Aorta (tissue), 5 donors: ENCODE measurements at places on chromosomes 2 and 18.

GRCh38 chr18:49812286-49813068 is 856 bp downstream of the ACAA2 start:
- no peak for DNase-seq

DNA sequence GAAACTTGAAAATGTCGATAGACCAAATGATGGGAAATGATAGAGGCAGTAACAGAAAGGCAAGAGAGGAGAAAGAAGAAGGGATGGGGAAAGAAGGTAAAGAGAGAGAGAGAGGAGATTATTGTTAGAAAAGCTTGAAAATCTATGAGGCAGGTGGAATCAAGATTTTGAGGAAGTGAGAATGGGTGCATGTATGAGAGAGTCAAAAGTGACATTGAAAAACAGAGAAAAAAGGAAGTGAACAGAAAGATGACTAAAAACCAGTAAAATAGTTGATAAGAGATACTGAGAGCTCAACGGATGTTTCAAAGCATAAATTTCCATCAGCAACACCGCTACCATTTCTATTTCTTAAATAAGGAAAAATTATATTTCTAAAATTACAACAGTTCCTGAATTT is 327.4 kb upstream of the CWC22 start:
- no peak for DNase-seq

DNA sequence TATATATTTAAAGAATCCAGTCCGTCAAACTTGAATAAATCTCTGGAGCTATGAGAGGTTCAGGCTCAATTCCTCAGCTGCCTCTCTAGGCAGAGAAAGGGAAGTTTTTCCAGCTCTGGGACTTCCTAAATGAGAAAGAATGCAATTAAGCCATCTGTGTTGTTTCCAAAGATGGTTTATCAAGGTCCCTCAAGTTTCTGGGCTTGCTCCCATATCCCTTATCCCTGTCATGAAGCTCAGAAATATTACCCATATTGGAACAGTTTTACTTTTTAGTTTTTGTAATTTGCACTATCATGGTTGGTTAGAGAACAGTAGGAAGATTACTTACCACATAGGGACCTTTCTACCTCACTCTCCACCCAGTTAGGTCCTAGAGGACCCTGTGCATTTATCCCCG is 1.4 kb downstream of the CNTNAP5 start:
- DNase-seq = no peak

- DNase-seq = peak; percentile 58
Measured at GRCh38 chr2:72982781-72983499, 65.6 kb downstream of the EMX1 start.

DNA sequence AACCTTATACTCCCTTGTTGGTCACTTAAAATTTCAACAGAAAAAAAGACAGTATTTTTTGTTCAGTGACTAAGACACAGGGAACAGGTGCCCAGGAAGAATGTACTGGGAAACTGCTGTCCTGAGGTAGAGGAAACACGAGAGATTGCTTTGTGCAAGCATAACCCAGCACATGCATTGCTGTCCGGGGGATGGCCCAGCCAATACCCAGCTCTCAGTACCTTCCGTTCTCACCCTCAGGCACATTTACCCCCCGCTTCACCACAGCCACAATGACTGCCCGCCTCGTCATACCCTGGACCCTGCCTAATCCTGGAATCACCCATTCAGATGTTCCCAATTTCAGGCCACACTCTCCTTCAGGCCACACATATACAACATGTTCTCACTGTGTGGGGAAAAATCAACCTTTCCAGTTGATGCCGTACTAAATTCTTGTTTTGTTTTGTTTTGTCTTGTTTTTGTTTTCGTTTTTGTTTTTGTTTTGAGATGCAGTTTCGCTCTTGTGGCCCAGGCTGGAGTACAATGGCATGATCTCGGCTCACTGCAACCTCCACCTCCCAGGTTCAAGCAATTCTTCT is 140.7 kb downstream of the ESCO1 start:
- no peak for DNase-seq

DNA sequence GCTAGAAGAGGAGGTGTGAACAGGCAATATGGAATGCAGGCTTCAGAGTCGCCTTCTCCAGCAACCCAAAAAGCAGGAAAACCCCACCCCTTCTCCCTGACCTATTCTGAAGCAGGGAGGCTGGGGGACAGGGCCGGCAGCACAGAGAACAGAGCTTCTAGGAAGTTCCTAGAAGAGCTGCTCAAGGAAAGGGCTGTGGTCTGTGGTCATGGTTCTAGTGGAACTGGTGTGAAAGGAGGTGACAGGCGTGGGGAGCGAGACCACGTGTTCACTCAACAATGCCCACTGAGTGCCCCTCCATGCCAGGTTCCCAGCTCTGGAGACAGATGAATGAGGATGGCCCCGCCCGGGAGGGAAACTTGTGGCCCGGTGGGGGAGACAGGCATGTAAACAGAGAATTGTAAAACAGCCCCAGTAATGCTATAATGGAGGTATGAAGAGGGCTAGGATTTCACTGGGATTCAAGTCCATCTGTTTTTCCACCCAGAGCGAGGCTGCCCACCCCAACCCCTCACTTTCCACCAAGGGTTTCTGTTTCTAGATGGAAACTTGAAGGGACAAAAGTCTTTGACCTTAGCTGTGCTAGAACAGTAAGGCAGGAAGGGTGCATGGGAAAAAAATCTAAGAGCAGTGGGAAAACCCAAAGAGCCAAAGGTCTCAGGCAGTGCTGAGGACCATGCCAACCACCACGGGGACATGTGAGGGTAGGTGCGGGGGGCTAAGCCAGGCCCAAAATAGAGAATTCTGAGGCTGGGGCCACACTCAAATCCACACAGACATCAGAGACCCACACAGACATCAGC is 71.8 kb downstream of the TNS1 start:
- DNase-seq = peak; percentile 50

DNA sequence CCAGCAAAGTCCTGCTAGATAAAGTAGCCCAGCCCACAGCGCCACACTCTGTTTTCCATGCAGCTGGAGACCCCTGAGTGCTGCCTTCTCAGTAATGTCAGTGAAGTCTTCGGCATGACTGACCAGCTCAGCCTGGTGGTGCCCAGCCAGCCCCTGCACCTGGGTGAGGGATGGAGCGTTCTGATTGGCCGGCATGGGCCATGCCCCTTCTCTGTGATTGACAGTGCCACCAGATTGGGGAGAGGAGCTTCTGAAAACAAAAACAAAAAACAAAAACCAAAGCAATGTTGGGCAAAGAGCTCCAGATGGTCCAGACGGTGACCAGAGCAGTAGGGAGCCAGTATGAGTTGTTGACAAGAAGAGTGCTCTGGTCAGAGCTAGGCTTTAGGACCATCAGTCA is 122.6 kb downstream of the DYSF start:
- DNase-seq = no peak

DNA sequence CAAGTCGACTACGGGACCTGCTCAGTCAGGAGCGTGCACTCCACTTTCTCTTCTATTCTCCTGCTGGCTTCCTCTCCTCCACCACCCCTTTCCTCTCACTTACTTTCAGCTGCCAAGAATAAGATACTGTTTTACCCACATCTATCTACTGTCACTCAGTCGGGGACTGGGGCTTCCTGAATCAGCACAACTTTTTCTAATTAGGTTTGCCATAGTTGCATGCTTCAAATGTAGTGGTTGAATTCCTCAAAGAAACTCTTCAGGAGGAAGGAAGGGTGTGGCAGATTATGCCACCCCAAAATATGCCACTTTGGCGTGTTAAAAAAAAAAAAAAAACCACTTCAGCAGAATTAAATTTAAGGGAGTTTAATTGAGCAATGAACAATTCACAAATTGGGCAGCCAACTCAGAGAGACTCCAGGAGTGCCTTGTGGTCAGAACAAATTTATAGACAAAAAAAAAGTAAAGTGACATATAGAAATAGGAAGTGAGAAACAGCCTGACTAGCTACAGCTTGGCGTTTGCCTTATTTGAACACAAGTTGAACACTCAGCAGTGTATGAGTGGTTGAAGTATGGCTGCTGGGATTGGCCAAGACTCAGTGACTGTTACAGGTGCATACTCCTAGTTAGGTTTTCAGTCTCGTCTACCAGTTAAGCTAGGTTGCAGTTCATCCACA is 32.5 kb upstream of the RMDN2 start:
- no peak for DNase-seq

DNA sequence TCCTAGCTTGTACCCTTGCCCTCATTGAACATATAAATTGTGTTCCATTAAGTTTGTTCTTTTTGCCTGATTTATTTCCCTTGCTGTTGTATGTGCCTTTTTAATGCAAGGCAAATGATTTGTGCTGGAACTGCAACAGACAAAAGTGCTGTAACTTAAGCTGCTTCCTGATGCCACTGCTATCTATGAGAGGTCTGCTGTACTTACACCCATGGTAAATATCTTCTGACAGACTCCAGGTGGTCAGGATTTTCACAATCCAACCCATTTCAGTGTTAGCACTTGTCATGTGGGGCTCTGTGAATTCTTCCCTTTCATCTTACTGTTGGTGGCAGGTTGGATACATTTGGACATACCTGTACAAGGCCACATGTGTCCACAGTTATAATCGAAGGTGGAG is 63.5 kb downstream of the ARHGAP15 start:
- DNase-seq = no peak

DNA sequence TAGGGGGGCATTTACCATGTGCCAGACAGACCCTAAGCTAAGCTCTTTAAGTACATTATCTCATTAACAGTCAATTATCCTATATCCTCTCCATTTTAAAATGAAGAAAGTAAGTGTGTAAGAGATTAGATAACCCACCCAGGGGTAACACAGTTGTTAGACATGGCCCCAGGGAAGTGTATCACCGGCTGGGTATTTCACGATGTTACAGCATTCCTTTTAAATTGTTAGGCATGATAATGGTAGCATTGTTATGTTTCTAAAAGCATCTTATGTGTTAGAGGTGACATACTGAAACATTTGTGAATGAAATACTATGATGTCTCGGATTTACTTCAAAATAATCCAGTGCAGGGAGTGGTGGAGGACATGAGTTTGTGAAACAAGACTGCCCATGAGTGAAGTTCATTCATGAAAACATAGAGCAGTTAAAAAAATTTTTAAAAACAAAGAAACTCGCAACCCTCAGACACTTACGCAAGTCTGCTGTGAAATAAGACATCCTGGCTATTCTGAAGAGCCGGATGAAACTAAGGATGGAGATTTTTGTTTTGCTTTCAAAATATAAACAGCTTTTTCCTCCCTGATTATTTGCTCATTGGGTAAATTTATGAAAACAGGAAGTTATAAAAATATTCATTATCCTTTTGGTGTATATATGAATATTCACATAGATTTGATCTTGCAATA is 54.9 kb downstream of the IL1RL2 start:
- no peak for DNase-seq

GRCh38 chr2:70144443-70145143 is 46.2 kb downstream of the C2orf42 start:
- DNase-seq = no peak

DNA sequence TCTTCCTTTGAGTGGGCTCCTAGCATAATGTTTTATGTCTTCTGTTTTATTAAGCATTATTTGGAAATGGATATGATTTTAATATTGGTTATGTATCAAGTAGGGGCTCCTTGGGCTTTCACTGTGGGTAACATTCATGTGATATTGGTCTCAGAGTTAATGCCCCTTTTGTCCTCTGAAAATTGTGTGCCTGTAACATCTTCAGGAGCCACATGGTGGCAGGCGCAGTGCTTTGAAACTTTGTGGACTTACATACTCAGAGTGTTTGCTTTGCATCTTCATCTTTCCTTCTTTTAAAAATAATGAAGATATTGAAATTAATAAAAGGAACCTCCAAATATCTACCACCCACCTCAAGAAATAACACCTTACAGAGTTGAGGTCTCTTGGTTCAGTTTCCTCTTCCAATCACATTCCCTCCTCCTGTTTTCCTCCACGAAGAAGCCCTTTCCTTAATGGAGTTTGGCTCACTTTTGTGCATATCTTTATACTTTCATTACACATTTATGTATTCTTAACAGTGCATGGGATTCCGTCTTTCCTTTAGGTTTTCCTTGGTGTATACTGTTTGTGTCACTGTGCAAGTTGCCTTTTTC is 73.5 kb downstream of the LIMS1 start:
- DNase-seq = no peak

GRCh38 chr2:151774506-151774905 is 40.2 kb upstream of the NEB start:
- no peak for DNase-seq

DNA sequence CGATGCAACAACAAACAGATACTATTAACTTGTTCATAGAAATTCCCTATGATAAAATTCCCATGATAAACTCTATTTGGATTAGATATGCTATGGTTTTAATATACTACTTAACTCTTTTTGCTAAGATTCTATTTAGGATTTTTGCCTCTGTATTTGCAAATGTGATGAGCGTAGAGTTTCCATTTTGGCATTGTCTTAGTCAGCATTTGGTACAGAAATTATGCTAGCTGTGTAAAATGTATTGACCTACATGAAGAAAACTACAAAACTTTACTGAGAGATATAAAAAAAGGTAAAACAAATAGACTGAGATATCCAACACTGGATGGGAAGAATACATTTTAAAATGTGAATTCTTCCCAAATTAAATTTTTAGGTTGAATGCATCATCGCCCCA is 29.8 kb upstream of the ARL4C start:
- no peak for DNase-seq

GRCh38 chr2:39481611-39482010 is 44.5 kb upstream of the MAP4K3 start:
- DNase-seq = no peak

DNA sequence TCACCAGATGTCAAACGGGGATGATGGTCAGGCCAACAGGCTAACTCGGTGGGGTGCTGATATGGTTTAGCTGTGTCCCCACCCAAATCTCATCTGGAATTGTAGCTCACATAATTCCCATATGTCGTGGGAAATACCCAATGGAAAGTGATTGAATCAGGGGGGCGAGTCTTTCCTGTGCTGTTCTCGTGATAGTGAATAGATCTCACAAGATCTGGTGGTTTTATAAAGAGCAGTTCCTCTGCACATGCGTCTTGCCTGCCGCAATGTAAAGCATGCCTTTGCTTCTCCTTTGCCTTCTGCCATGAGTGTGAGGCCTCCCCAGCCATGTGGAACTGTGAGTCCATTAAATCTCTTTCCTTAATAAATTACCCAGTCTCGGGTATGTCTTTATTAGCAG is 74.4 kb upstream of the YWHAQ start:
- no peak for DNase-seq

- DNase-seq = no peak
Measured at GRCh38 chr2:43419876-43420275, 176.0 kb downstream of the THADA start.

DNA sequence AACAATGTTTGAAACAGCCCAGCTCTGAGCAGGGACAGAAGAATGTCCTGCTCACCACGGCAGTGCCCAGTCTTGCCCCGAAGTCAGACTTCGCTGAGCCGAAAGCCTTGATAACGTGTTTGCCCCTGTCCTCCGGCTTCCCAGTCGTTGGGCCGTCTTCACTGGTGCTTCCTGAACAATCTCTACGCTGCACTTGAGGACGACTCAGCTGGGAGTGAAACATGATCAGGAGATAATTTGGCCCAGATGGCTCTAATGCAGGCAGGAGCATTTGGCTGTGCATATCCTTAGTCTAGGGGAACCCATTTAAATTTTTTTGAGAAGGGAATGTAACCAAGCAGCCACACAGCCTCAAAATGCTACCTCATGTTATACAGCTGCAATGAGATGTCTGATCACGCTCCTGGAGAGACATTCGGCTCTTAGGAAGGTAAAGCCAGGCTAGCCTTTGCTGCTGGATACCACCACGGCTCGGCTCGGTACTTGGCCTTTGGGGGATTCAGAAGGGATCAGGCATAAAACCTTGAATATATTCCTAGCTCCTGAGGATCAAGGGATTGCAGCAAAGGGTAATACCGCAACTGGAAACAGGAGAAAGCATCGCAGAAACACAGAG is 43.6 kb downstream of the FECH start:
- no peak for DNase-seq

- DNase-seq = peak; percentile 46
Measured at GRCh38 chr2:12534646-12535263, 182.0 kb upstream of the TRIB2 start.
